Neural crest cell (in vitro differentiated cells): ENCODE measurements at places on chromosomes 4 and X.

DNA sequence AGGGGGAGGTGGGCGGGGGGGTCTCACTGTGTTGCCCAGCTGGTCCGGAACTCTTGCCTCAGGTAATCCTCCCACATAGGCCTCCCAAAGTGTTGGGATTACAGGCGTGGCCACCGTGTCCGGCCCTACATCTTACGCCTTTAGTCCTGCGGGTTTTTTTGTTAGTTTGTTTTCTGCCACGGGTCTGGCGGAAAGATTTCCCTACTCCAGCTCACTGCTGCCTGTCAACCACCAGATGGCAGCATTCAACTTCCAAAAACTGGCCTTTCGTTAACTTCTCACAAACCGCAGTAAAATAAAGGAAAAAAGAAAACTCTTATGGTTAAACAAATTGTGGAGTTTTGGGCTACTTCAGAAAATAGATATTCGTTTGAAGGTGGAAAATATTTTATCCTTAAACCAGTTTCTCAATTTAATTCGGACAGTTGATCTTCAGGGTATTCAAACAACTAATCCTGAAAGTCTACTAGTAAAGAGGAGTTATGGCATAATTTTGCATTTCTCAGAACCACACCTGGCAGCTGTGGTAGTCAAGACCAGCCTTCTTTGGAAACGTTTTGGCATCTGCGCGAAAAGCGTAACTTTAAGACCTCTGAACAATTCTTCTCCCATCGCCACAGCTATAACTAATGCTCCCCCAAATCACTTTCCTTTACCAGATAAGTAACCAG lies 41.1 kb downstream of the LUZP4 start:
- H3K36me3 ChIP-seq = no peaks in the 10 kb centered on the region
- H3K27ac ChIP-seq = peak overlapping the region; percentile 55
- peaks cover 25% of the 10 kb centered on the region for H3K4me1 ChIP-seq
- H3K4me3 ChIP-seq = peak overlapping the region; percentile 22
- H3K27me3 ChIP-seq = no peaks in the 10 kb centered on the region

- no peak overlapping the region for H3K27ac ChIP-seq
- H3K36me3 ChIP-seq = peaks cover 6% of the 10 kb centered on the region
- peaks cover 31% of the 10 kb centered on the region for H3K4me1 ChIP-seq
- H3K27me3 ChIP-seq = no peaks in the 10 kb centered on the region
- no peak overlapping the region for H3K4me3 ChIP-seq
- no peak for DNase-seq
Measured at GRCh38 chrX:138921031-138921430, 209.5 kb upstream of the FGF13 start.

DNA sequence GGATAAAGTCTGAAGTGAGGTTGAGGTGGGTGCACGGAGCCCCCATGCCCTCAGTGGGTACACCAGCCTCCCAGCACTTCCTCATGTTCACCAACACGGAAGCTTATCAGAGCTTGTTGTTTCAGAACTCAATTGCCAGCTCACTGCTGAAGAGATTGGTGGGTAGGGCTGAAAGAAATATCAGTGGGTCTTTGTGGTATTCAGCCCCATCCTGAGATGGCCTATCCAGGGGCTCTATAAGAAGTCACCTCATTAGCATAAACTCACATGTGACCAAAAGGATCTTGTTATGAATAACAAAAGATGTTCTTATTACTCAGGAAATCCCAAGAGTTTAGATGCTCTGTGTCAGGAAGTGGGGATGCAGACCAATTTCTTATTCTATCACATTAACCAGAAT lies 177.3 kb downstream of the ARHGAP10 start:
- DNase-seq = no peak
- H3K4me1 ChIP-seq = no peaks in the 10 kb centered on the region
- H3K27ac ChIP-seq = no peak overlapping the region
- no peaks in the 10 kb centered on the region for H3K36me3 ChIP-seq
- H3K4me3 ChIP-seq = no peak overlapping the region

- no peak overlapping the region for H3K27ac ChIP-seq
- peaks cover 3% of the 10 kb centered on the region for H3K4me1 ChIP-seq
- H3K27me3 ChIP-seq = no peaks in the 10 kb centered on the region
- DNase-seq = no peak
Measured at GRCh38 chr4:174490451-174490961, 31.8 kb downstream of the HPGD start.

DNA sequence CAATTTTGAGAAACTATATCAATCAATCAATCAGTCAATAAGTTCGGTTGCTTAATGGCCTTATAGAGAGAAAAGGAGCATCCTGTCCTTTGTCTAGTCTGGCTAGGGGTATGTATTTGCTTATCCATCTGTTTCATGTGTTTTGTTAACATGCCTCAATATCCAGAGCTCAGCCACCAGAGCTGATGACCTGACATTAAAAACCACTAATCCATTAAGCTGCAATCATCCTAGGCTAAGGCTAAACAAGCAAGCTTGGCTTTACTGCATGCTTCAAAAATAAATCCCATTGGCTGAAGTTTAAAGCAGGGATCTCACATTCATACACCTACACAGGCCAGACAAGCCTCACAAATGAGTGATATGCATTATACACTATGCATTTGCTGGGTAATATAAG lies 139.7 kb downstream of the INPP4B start:
- H3K4me3 ChIP-seq = no peak overlapping the region
- H3K36me3 ChIP-seq = no peaks in the 10 kb centered on the region
- H3K27ac ChIP-seq = no peak overlapping the region
- no peaks in the 10 kb centered on the region for H3K4me1 ChIP-seq
- DNase-seq = no peak

DNA sequence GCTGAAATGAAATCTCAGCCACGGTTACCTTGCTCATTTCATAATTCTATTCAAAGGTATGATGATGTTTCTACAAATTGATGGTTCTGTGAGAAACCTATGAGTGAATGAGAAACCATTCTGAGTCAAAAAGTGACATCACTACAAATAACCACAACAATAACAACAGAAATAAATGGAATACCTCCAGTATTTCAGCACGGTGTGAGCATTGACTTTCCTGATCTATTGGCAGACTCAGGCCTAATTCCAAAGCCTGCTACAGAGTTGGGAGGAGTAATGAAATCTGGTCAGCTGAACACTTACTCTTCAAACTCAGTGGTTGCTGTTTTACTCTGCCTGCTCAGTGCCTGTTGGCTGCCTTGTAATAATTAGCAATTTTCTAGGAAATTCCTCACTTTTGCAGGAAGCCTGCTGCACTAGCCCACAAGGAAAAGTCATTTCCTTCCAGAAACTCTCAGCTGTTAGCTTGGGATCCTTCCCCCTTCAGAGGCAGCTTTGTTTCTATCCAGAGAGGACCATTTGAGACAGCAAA lies 18.8 kb upstream of the SYNPO2 start:
- H3K36me3 ChIP-seq = no peaks in the 10 kb centered on the region
- H3K27me3 ChIP-seq = no peaks in the 10 kb centered on the region
- peaks cover 8% of the 10 kb centered on the region for H3K4me1 ChIP-seq
- no peak for DNase-seq
- no peak overlapping the region for H3K27ac ChIP-seq
- no peak overlapping the region for H3K4me3 ChIP-seq

GRCh38 chrX:37958525-37959211 lies 47.7 kb upstream of the SYTL5 start:
- no peaks in the 10 kb centered on the region for H3K4me1 ChIP-seq
- no peak for DNase-seq
- no peak overlapping the region for H3K4me3 ChIP-seq
- no peaks in the 10 kb centered on the region for H3K36me3 ChIP-seq

DNA sequence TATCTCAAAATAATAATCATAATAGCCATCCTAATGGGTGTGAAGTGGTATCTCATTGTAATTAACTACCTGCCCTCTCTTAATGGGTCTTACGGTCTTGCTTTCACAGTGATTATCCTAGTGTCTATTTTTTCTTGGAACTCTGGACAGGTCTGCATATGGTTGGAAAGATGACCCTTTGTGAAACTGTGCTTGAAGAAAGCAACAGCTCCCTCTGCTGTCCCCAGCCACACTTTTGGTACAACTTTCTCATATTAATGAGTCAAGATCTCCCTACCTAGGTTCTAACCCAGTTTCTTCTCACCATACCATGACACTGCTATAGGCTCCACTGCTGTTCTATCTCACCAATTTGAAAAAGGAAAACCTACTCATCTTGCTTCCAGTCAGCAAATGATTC lies 2.4 kb downstream of the TFDP3 start:
- H3K27ac ChIP-seq = no peak overlapping the region
- H3K36me3 ChIP-seq = no peaks in the 10 kb centered on the region
- no peaks in the 10 kb centered on the region for H3K4me1 ChIP-seq
- peak; percentile 20 for DNase-seq

- H3K4me1 ChIP-seq = peaks cover 24% of the 10 kb centered on the region
- H3K27me3 ChIP-seq = no peaks in the 10 kb centered on the region
- no peak overlapping the region for H3K4me3 ChIP-seq
- H3K36me3 ChIP-seq = no peaks in the 10 kb centered on the region
Measured at GRCh38 chr4:159159611-159160010, 56.7 kb downstream of the RAPGEF2 start.

- no peak overlapping the region for H3K27ac ChIP-seq
- peaks cover 2% of the 10 kb centered on the region for H3K4me1 ChIP-seq
- no peak for DNase-seq
- no peak overlapping the region for H3K4me3 ChIP-seq
- peaks cover 32% of the 10 kb centered on the region for H3K36me3 ChIP-seq
Measured at GRCh38 chr4:37522996-37523395, 163.2 kb downstream of the RELL1 start.

DNA sequence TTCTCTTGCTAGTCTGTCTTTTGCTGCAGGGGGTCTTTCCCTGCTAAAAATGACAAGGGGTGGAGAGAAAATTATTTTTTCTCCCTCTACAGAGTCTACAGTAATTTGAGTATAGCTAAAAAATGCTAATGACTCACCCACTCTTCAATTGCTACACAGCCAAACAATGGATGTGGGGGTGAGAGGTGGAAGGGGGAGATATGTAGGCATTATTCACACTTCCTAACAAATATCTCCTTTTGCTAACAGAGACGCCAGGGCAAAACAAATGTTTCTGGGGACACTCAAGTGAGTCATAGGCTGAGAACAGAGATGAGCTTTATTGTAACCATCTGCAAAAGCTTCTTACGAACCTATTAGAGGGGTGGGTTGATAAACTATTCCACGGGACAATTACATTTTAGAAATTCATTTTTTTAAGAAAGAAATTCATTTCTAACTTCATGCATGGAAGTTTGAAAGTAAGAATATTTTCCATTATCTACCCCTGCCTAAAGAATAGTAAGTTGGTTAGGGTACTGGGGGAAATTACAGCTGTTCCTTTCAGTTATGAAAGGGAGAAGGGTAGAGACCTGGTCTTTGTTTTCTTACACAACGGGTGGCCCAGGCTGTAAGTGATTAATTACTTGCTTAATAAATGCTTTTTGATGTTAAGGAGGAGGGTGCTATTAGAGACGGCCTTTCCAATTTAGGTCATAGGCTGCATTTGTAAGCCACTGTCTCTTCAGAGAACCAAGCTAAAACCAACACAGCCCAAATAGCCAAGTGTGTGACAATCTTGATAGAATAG lies 12.8 kb downstream of the SCD5 start:
- no peaks in the 10 kb centered on the region for H3K36me3 ChIP-seq
- H3K4me1 ChIP-seq = peaks cover 53% of the 10 kb centered on the region
- H3K27me3 ChIP-seq = no peaks in the 10 kb centered on the region
- DNase-seq = no peak

GRCh38 chr4:8867624-8868320 lies 3.9 kb downstream of the HMX1 start:
- no peak overlapping the region for H3K27ac ChIP-seq
- H3K36me3 ChIP-seq = peaks cover 2% of the 10 kb centered on the region
- H3K27me3 ChIP-seq = peaks cover 86% of the 10 kb centered on the region
- H3K4me3 ChIP-seq = no peak overlapping the region
- H3K4me1 ChIP-seq = peaks cover 11% of the 10 kb centered on the region
- DNase-seq = no peak

- peak overlapping the region; percentile 1 for H3K27ac ChIP-seq
- DNase-seq = no peak
- no peaks in the 10 kb centered on the region for H3K36me3 ChIP-seq
- H3K27me3 ChIP-seq = no peaks in the 10 kb centered on the region
- H3K4me1 ChIP-seq = no peaks in the 10 kb centered on the region
Measured at GRCh38 chr4:1201851-1202525, 29.6 kb upstream of the SPON2 start.

DNA sequence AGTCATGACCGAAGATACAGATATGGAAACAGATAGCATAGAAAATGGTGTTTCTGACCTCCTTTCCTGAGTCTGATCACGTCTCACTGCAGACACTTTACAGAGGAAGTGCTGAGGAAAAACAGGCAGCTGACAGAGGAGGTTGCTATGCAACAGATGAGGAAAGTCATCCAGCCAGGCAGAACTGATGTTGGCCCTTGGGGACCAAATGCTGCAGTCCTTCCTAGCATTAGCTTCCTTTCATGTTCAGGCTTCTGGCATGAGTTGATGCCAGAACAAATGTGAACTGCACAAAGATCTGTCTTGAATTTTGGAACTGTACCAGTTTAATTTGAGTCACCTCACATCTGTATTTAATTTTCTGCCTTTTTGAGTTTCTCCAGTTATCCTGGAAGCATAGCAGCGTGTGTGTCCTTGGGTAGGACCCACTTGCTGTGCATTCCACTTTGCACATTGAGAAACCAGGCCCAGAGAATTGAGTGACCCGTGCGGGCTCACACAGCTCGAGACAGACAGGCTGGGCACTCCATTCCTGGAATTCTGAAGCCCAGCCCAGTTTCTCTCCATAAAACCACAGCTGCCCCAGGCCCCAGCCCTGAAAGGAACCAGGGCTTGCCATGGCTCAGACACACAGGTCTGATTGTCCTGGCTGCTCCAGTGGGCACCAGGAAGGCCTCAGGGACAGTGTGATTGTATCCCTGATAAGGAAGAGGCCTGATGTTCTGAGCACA lies 1.4 kb upstream of the MAGED1 start:
- no peak for DNase-seq
- H3K36me3 ChIP-seq = peaks cover 10% of the 10 kb centered on the region

DNA sequence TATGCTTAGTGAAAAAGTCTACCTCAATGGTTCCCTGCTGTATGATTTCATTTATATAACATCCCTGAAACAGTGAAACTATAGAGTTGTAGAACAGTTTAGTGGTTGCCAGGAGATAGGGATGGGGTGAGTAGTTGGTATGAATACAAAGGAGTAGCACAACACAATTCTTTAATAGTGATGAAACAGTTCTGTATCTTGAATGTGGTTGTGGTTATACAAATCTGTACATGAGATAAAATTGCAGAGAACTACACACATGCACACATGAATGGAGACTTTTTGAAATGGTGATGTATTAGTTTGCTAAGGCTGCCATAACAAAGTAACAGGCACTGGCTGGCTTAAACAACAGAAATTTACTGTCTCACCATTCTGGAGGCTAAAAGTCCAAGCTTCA lies 677.1 kb downstream of the ADGRL3 start:
- no peaks in the 10 kb centered on the region for H3K27me3 ChIP-seq
- H3K4me1 ChIP-seq = peaks cover 8% of the 10 kb centered on the region
- H3K4me3 ChIP-seq = no peak overlapping the region

DNA sequence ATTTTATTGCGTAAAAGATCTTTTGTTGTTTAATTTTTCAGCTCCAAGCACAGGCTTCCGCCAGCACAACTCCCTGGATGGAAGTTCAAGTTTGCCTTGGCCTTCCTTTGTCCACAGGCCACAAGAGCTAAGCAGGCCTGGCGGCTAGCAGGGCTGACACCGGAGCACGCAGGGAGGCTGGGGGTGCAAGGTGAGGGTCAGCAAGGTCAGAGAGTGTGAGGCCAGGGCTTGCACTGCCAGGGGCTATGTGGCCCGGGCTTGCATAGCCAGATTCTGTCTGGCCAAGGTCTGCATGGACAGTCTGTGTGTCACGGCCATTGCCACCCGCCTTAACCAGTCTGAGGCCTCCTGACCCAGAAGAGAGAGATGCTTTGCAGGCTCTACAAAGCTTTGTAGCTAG lies 123.9 kb downstream of the BCOR start:
- peak overlapping the region; percentile 63 for H3K27ac ChIP-seq
- peaks cover 9% of the 10 kb centered on the region for H3K36me3 ChIP-seq
- no peak overlapping the region for H3K4me3 ChIP-seq

- H3K36me3 ChIP-seq = peaks cover 10% of the 10 kb centered on the region
- H3K4me1 ChIP-seq = no peaks in the 10 kb centered on the region
- no peak for DNase-seq
- H3K27ac ChIP-seq = no peak overlapping the region
- H3K27me3 ChIP-seq = no peaks in the 10 kb centered on the region
Measured at GRCh38 chrX:76850851-76851250, 423.3 kb downstream of the MAGEE1 start.
